Epithelial cell of prostate (primary cell): ENCODE measurements at places on chromosomes 2 and 18.

GRCh38 chr2:85988175-85988913 is 99.6 kb upstream of the ST3GAL5 start:
- DNase-seq: no peak

DNA sequence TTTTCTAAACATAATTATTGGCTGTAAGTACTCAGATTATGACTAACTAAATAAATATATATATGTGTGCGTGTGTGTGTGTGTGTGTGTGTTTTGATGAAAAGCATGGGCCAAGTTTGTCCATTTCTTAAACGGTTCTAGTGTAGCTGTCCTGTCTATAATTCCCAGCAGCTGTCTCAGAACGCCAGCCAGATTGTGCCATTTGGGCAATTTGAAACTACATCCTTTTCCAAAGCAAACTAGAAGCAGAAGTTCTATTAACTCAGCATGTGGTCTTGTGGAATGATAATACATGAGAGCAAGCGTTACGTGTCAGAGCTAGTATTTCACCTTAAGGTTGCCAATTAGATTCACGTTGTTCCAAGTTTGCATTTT is 1.7 kb downstream of the ARHGAP28 start:
- no peak for DNase-seq

DNA sequence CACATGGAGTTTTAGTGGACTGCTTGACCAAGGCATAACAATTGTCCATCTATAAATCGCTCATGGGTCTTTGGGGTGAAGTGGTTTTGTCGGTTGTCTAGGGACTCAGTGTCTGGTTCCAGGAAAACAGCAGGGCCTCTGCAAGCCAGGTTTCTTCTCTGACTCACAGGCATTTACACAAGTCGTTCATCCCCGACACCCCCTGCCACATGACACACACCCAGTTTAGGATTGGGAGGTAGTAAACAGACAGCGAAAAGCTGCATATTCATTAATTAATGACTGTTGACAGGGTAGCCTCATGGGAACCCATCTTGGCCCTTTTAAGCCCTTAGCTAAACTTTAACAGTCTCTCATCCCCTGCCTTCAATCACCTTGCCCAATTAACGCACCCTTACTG is 194.8 kb upstream of the ACVR2A start:
- DNase-seq: no peak

DNA sequence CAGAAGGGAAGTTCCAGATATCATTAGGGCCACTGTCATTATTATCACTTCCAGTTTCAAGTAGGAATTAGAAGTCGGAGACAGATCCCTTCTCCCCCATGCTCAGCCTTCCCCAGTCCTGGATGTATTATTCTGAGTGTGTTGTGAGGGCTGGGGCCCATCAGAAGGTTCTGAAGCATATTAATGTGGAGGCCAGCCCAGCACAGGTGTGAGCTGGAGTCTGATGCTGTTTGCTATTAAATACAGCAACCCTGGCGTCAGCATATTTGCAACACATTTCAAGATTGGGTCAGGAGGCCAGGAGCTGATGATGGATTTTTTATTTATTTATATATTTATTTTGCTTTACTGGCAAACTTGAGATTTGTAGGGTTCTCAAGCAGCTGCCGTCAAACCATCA is 195.2 kb downstream of the NRP2 start:
- no peak for DNase-seq

- no peak for DNase-seq
These were observed 98.9 kb downstream of the ABI2 start for GRCh38 chr2:203427061-203427460.

- DNase-seq: no peak
These were observed 127.1 kb downstream of the NCOA1 start for GRCh38 chr2:24618144-24618543.

DNA sequence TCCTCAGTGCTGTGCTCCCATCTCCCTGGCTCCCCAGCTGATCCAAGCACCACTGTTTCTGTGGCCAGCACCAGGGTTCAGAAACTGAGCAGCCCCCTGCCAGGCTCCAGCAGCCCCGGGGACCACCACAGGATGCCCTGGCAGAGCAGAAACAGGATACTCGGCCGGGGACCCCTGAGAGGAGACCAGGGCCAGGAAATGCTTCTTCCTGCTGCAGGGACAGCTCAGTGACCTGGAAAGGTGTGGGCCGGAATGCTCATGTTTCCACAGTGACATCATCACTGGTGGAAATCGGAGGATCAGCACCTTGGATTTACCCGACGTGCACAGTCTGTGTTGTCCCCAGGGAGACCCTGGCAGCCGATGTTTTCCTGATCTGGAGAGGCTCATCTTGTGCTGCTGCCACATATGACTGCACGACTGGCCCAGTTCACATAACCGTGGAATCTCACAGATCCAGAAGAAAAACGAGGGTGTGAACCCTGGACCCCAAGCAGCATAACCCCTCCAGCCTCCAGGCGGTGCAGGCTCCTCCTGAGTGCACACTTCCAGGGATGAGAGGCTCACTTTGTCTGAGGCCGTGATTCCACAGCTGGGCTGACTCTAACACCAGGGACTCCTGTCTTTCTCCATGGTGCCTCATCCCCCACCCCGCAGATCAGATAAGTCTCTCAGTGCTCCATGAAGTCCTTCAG is 58.0 kb downstream of the DDX1 start:
- DNase-seq: no peak

DNA sequence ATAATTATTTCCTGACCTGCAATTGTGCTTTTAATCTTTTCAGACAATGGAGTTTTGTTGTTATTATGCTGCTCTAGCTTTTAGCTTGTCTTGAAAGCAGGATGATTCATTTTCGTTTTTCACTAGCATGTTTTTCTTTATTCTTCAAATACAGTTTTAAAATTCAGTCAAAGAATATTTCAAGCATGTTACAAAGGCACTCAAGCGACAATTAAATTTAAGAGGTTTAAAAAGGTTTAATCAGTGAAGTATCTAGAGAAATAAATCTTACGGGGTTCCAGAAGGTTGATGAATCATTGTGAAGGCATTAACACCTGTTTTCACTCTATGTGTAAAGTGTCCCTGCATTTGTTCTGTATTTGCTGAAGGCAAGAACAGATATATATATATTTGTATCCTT is 390.7 kb upstream of the TMEFF2 start:
- no peak for DNase-seq

DNA sequence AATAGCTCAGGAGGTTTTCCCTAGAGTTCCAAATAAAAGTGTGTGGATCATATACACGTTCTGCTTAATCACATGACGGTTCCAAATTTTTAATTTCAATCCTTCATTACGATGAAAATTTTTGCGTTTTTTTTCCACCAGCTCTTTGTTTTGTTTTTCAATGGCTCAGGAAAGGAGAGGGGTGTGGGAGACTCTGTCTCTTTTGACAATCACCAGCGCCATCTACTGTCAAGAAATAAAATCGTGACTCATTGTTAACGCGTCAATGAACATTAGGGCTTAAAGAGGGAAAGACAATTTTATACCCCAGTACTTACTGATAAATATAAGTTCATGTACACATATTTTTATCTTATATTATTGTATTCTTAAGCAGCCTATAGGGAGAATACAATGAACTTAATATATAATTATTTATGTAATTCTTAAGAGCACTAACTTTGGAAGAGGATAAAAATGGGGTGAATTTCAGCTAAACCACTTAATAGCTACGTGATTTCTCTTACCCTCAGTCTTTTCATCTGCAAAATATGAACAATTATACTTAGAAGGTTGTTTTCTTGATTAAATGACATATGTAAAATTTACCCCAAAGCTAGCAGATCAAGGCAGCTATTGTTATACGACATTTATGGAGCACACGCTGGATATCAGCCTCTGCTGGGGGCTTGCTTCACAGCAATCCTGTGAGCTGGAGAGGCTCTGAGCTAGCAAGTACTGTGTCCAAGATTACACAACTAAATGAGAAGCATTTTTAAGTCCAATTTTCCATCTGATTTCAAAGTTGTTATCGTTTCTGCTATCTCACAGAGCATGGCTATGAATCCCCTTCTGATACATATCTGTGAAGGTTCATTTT is 47.4 kb upstream of the RMDN2 start:
- DNase-seq: no peak

DNA sequence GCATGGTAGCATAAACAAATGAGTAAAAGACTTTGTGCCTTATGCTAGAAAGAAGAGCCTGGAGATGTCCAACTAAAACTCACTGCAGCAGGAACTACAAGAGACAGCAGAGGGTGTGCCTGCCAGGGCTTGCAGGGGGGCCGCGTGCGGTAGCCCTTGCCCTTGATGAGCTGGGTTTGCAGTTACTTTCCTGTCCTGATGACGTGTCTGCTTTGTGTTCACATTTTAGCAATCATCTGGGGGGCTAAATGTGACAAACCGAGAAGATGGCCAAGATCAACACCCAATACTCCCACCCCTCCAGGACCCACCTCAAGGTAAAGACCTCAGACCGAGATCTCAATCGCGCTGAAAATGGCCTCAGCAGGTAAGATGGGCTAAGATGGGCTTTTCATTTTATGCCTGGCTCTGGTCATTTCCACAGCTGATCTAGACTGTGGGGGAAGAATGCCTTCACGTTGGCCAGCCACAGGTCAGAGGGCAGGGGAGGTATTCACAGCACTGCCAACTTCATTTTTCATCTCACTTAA is 23.5 kb downstream of the CNGA3 start:
- DNase-seq: no peak

GRCh38 chr18:74539289-74539688 is 5.0 kb downstream of the CNDP1 start:
- no peak for DNase-seq

DNA sequence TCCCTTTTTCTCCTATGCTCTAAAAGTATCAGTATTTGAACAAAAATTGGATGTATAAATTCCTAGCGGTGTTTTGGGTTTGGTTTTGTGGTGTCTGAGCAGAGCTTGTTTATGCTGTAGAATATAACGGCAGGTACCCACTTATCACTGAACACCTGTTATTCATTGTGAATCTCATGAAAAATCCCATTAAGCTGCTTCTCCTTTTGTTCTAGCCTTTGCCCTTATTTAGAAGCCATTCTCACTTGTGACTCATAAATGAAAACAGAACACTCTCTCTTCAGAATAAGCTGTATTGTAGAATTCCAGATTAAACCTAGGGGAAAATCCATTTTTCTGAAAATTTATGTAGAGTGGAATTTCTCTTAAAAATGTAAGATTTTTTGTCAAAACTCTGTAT is 104.0 kb downstream of the PRPF40A start:
- DNase-seq: no peak

- no peak for DNase-seq
These were observed 329.3 kb downstream of the INSIG2 start for GRCh38 chr2:118417406-118418120.

GRCh38 chr2:200862532-200863000 is 1.9 kb downstream of the CLK1 start:
- DNase-seq: peak; percentile 50
